ENCODE measurements at places on chromosomes 12 and 14.

DNA sequence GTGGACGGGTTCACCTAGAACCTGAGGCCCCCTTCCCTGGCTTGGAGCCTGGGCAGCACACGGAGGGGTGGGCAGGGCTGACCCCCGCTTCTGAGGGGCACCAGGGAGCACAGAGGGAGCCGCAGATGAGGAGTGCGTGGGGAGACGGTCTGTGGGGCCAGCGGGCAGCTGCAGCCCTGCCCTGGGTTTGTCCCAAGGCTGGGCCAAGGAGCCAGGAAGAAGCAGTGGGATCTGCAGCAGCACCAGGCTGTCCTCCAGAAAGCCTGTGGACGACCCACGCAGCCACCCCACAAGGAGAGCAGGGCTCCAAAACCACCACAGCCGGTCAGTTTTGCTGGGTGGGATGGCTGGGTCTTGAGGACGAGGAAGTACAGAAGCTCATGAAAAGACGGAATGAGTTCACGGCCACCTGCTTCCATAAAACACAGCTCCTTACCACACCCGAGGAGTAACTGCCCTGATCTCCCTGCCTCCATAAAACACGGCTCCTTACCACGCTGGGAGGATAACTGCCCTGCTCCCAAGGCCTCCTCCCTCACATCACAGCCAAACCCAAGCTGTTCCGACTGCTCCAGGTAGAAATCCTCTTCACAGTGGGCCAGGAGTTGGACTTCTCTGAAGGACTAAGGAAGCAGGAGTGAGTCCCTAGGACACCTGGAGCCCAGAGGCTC, 9.9 kb upstream of the GOLGA3 start:
- DNase-seq: no peak

GRCh38 chr12:78101946-78102635, 271.4 kb downstream of the NAV3 start:
- no peak for DNase-seq

DNA sequence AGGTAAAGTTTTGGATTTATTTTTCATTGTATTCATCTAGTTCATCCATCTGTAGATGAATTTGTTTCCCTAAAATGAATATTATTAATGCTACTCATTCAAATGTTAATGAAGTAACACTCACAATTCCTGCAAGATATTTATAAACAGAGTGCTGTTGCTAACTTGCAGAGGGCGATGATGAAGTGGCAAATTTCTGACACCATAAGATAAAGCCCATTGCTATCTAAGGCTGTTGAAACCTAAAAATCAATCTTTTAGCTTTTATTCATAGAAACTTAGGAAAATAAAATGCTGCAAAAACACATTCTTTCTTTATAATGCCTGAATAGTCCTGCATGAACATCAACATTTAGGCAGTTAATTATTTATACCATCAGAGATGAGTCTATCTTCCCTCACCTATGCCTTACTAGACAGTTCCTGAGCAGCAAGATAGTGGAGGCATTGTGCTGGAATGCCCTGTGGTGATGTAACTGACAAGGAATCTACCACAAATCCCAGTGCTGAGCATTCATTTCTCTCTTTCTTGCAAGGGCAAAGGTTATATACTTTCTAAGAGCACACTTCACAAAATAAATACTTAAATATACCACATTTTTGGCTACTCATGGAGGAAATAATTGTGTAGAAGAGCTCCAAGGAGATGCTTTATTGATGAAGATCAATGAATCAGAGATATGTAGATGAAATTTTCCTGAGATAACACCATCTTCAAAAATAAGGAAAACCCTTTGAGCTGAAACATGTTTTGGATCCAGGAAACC, 57.6 kb downstream of the LMNTD1 start:
- DNase-seq: peak; percentile 73

DNA sequence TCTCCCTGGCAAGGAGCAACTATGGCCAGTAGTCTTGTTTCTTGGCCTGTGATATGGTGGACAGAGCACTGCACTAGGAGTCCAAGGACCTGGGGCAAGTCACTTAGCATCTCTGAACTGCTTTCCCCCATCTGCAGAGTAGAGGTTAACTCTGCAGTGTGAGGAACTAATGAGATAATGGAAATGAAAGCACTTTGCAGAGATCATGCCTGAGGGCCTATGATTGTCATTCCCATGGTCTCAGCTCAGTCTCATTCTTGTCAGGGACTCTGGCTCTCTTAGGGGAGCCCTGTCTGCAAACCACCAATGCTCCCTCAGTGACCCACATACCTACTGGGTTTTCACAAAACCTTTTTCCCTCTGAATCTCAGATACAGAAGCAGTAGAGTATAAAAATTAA, 6.5 kb upstream of the PNMA1 start:
- no peak for DNase-seq

GRCh38 chr14:62694075-62694474, 351.2 kb downstream of the KCNH5 start:
- peak; percentile 35 for DNase-seq

DNA sequence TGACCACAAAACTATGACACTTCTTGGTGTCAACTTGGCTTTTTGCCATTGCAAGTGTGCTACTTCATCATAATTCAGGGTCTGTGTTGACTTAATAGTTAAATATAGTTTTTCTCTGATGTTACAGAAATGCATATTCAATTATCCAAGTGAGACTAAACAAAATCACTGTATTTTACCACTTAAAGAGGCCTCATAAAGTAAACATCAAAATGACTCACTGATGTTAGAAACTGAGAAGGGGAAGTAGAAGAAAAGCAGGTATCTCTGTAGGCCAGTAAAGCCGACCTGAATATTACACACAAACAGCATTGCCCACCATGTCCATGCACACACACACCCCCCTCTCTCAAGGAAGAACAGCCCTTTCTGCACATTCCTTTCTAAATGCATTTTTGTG, 55.4 kb downstream of the RPAP3 start:
- no peak for DNase-seq
